ENCODE measurements at places on chromosomes 6 and 20.

DNA sequence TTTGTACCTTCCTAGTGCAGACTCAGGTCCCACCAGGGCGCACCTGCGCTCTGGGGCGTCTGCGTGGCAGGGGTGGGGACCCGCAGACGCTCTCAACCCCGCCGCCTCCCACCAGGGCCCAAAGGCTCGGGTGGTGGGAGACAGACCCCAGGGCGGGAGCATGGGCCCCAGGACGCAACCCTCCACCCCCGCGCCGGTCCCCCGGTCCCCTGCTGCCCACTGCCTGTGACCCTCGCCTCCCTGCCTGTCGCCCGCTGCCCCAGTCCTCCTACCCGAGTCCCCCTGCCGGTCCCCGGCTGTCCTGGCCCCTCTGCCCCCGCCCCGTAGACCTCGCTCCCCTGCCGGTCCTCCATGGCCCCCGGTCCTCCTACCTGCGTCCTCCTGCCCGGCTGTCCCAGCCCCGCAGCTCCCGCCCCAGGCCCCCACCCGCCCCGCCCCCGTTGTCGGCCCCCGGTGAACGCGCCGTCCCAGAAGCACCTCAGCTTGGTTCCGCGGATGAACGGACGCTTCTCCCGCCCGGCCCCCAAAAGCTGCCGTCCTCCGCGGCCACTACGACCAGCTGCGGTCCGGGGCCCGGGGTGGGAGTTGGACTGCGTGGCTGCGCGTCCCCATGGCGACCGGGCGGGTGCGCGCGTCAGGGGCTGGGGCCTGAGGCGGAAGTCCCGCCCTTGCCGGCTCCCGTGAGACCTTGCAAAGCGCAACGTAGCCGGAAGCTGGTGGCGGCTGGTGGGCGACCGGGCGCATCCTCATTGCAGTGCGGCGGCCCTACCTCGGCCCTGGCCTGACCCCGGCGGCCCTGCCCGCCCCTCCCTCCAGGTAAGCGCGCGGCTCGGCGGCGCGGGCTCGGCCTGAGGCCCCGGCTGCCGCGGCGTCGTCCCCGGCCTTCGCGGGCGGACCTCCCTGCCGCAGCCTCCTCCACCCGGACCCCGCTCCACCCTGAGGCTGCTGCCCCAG, at the start of gene ARFGAP1:
Gene ARFGAP1, plus strand, starts transcription at position 709 of the 954 bp plus-strand sequence. CDS start 2,768 bp downstream, outside the sequence.
- DNase-seq, result peak; percentile 95

GRCh38 chr6:8672882-8673281, 237.5 kb upstream of the SLC35B3 start:
- DNase-seq, result no peak

GRCh38 chr6:102670735-102671134, 1277.2 kb downstream of the GRIK2 start:
- no peak for DNase-seq

DNA sequence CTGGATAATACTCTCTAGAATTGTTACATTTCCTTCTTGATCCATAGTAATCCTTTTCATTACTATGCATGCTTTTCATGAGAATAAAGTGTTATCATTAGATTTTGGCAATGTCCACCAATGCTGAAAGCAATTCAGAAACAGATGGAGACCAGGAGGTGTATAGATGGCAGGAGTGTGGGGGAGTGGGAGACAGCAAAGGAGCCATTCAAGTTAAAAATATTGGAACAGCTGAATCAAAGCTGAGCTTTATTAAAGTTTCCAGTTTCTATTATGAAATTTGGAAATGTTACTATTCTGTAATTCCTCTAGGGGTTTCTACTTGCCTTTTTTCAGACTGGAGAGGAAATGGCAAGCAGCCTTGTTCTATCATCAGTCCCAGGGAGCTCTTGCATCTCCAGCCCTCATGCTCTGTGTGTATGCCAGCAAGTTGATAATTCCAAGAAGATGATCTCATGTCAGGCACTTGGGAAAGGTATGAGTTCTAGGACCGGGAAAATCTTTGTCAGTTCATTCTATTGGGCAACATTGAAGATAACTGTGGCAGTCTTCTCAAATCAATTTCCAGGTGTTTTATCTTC, 228.0 kb downstream of the CD109 start:
- DNase-seq, result no peak

DNA sequence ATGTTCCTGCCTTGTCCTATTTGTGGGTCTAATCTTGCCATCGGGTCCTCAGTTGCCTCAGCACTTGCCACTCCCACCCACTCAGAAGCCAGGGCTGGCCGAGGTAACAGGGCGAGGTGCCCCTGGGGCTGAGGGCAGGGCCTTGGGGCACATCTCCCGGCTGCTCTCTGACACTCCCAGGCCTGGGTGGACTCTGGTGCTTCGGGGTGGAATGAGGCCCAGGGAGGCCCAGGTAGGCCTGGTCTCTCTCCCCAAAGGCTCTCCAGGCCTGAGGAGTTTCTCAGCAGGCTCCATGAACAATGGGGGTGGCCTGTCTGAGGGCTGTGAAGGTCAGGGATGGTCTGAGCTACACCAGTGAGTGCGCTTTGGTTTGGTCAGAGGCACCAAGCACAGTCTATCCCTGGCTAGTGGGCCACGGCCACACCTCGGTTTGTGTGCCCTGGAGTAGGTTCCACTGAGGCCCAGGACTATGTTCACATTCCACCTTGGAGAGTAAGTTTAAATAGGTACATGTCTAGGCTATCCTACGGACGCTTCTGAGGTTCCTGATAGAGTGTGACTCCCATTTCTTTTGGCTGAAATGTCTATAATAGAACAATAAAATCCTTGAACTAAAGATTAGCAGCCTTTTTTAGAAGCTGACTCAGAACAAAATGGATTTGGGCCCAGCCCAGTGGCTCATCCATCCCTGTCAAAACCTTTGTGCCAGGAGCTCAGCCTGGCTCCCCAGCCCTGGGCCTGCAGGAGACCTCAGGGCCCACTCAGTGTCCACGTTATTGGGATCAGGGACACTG, 78.8 kb downstream of the SLC24A3 start:
- DNase-seq, result no peak

DNA sequence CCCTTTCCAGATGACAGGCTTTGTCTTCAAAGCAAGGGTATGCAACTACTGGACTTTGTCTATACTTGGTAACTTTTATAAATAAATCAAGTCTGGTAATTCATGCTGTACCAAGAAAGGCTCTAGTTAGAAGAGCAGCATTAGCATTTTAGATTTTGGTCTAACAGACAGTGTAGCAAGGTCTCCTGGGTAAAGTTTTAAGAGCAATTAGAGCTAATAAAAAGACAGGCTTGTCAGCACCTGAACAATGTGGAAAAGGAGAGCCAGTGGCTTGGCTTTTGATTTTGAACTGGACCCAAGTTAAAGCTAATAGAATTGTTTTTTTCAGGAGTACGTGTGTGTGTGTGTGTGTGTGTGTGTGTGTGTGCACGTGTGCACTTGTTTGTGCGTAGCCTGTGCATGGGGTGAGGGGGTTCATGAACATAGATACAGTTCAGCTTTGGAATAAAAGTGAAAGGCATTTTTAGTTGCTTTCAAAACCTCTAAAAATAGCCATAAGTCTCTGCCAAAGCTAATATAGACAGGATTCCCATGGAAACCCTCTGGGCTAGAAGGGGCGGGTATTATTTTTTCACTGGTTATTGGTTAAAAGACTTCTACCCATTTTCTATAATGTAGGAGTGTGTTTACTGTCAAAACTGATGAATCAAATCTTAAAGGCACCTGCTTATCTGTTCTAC, 138.4 kb downstream of the KCNQ5 start:
- no peak for DNase-seq

GRCh38 chr20:1357921-1358671, 29.2 kb upstream of the SDCBP2 start:
- DNase-seq, result peak; percentile 59

GRCh38 chr6:34709386-34709785, 12.8 kb upstream of the ILRUN start:
- DNase-seq, result no peak

GRCh38 chr6:130681028-130681427, 146.2 kb upstream of the SMLR1 start:
- no peak for DNase-seq

- DNase-seq, result peak; percentile 84
Observed at GRCh38 chr6:16762550-16763477, 1.6 kb upstream of the ATXN1 start.

- no peak for DNase-seq
Observed at GRCh38 chr6:85749236-85749635, 106.5 kb upstream of the SYNCRIP start.

GRCh38 chr20:10789386-10789785, 115.6 kb upstream of the JAG1 start:
- no peak for DNase-seq

DNA sequence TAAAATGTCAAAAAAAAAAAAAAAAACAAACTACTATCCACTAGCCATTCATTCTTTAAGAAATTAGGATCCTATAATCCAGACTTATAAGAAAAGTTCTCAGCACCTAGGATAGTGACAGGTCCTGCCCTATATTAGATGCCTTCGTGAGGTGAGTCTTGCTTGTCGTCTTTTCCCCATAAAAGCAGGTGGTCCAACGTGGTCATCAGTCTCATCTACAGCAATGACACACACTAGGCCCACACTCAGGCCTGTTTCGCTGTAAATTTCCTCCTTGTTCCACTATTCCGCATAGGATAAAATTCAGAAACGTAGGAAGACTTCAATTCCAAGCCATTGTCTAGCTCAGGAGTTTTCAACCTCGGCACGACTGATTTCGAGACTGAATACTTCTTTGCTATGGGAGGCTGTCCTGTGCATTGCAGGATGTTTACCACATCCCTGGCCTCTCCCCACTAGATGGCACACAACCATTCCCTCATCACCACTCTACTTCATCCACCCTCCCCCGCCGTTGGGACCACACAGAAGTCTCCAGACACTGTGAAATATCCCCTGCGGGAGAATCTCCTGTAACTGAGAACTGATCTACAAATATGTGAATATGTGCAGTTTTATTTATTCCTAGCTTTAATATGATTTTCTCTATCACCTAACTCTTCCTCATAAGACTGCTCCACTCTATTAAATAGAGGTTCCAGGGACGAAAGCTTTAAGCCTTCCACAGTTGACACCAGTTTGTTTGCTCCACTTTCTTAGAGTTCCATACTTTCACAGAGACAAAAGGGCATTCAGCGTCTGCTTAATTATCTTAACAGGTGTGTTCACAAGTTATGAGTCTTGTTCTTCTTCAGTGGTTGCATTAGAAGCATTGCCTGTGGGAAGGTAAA, 346.3 kb downstream of the BMP2 start:
- peak; percentile 39 for DNase-seq

DNA sequence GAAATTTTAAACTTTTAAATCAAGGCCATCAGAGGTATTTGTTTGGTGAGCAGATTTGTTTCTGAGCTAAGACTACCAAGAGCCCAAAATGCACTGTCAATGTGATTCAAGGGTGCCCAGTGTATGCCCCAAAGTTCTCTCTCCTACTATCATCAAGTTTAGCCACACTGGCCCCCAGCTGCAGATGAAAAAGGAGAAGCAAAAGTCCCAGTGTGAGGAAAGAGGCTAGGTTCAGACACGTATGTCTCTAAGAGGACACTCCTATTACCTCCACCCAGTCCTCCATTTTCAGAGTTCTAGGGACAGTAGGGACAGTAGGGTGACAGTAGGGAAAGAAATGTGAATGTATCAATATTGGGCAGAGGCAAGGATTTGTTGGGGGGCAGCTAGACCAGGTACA, 230.8 kb downstream of the CD83 start:
- peak; percentile 42 for DNase-seq

- DNase-seq, result no peak
Observed at GRCh38 chr6:112874881-112875280, 527.8 kb downstream of the RFPL4B start.

DNA sequence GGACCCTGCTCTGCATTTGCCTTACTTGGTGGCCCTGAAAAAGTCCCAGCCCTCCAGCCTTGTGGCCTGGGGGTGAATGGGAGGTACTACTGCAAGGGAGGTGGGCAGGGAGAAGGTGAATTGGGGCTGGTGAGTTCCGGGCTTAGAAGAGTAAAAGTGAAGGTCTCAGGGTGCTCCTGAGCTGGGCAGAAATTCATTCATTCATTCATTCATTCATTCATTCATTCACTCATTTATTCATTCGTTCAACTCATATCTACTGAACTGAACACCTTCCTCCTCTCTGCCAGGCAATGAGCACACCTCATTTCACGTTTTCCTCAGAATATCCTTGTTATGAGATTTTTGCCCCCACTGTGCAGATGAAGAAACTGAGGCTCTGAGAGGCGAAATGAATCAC, 6.7 kb upstream of the DLGAP4 start:
- DNase-seq, result no peak

- DNase-seq, result no peak
Observed at GRCh38 chr20:31945785-31946184, 6.1 kb downstream of the PDRG1 start.

DNA sequence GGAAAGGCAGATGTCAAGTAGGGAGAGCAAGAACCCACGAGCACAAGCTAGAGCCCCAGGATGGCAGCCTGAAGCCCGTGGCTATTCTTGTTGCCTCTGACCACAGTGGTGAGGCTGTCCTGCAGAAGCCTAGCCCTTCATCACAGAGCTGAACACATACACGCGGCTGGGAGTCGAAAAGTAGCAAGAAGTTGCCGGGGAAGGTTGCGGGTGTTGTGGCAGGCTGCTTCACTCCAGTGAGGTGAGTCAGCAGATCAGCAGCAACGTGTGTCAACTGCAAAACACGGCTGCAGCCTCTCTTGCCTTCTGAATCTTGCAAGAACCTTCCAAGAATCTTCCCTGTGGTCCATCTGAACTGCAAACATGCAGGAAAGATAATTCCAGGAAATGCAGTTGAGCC, 10.6 kb upstream of the STX16 start:
- DNase-seq, result no peak

DNA sequence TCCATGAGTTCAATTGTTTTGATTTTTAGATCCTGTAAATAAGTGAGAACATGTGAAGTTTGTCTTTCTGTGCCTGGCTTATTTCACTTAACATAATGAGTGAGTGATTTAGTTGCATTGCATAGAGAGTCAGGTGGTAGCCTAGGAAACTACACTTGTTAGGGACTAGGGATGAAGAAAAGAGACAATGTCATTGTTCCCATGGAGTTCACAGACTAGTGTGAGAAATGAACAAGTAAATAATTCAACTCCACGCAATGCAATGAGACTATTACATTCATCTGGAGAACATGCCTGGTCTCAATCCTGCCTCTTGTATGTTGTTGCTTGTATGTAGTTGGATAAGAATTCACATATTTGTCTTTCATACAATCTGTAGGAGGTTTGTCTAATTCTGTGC, 76.3 kb upstream of the B3GAT2 start:
- DNase-seq, result no peak

- no peak for DNase-seq
Observed at GRCh38 chr6:53199765-53200164, 51.1 kb upstream of the GCM1 start.

- DNase-seq, result no peak
Observed at GRCh38 chr6:47007657-47008396, 34.3 kb downstream of the ADGRF1 start.

GRCh38 chr6:71537717-71538116, 249.1 kb downstream of the OGFRL1 start:
- no peak for DNase-seq

DNA sequence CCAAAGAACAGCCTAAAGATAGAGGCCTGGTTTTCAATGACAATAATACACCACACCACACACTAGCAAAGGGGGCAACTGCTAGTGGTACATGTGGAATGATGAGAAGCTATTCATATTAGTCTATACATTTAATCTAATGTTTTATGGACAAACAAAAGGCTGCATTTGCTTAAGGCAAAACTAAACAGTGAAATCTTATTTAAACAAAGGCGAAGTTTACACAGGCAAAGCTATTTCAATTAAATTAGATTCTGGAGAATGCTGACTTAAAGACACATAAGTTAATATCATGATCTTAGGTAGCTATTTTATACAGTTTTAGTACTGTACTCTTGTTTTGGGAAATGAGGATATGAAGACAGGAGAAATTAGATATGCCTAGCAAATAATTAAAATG, 53.9 kb upstream of the SIM1 start:
- DNase-seq, result no peak

GRCh38 chr20:25247518-25247955, 348 bp upstream of the PYGB start:
- DNase-seq, result peak; percentile 48

All from hematopoietic multipotent progenitor cell treated with erythropoietin and hydrocortisone succinate and interleukin-3 and kit ligand, for 4 days (in vitro differentiated cells).